ENCODE measurements at places on chromosomes 3 and 15.

- DNase-seq, result no peak
These were observed 129.7 kb downstream of the MITF start for GRCh38 chr3:69868841-69869420.

- DNase-seq, result peak; percentile 56
These were observed 703.7 kb downstream of the NLGN1 start for GRCh38 chr3:174101244-174101643.

DNA sequence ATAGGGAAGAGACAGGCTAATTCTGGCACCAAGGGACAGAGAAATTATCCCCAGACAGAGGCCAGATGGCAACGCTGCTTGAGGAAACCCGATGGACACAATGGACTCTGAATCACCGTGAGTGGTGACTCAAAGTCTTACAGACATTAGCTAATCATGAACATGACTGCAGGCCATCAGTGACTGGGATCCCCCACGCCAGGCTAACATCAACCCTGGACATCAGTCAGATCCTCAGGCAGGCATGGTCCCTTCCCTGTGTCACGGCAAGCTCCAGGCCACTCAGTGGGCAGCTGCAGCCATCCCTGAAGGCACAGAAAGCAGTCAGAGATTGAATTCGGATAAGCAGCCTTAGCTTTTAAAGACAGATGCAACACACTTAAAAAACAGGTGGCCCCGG lies 23.8 kb upstream of the OXTR start:
- DNase-seq, result no peak

GRCh38 chr15:63905131-63905530 lies 71.4 kb upstream of the HERC1 start:
- DNase-seq, result no peak

- DNase-seq, result no peak
These were observed 2.8 kb upstream of the PKM start for GRCh38 chr15:72233769-72234168.

GRCh38 chr3:127013758-127014535 lies 31.0 kb downstream of the PLXNA1 start:
- no peak for DNase-seq

GRCh38 chr3:25665315-25666280 lies 891 bp upstream of the TOP2B start:
- DNase-seq, result no peak

DNA sequence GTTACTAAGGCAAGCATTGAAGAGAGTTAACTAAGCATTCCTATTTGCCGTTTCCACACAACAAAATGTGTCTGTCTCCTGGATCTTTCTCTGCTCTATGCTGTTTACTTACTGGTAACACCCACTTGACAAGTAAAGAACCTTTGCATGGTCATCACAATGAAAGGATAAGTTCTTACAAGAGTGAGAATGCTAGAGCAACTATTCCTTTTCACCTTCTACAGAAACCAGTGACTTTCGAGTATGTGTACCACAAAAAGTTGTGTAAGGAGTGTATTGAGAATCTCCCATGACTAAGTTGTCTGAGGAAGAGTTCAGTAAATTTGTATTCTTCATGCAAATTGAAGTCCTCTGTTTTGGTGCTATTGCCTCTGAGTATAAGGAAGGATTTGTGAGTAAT lies 10.8 kb downstream of the TIPARP start:
- peak; percentile 83 for DNase-seq

DNA sequence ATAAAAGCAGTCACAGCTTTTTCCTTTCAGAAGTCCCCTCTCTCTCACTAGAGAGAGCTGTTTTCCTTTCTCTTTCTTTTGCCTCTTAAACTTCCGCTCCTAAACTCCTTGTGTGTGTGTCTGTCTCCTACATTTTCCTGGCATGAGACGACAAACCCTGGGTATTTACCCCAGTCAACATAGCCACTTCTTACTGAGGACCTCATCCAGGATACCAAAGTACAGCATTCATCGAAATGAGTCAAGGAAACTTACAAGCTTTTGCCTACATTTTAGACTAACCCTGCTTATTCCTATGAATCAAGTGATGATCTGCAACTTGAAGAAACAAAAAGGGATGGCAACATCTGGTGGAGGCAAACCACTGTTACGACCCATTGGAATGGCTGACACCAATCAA lies 16.7 kb downstream of the PATL2 start:
- no peak for DNase-seq

- DNase-seq, result no peak
These were observed 122.5 kb downstream of the ATP10A start for GRCh38 chr15:25740383-25741255.

DNA sequence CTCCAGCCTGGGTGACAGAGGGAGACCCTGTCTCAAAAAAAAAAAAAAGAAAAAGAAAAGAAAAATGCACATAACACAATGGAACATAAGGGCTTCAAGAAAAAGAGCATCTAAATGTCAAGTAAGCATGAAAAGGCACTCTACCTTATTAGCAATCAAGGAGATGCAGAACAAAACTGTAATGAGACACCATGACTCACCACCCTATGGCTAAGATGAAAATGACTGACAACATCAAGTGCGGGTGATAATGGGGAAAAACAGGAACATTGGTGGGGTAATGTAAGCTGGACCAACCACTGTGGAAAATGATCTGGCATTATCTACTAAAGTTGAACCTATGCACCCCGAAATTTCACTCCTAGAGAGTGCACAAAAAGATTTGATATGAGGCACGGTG lies 19.6 kb upstream of the NSMCE3 start:
- DNase-seq, result no peak

DNA sequence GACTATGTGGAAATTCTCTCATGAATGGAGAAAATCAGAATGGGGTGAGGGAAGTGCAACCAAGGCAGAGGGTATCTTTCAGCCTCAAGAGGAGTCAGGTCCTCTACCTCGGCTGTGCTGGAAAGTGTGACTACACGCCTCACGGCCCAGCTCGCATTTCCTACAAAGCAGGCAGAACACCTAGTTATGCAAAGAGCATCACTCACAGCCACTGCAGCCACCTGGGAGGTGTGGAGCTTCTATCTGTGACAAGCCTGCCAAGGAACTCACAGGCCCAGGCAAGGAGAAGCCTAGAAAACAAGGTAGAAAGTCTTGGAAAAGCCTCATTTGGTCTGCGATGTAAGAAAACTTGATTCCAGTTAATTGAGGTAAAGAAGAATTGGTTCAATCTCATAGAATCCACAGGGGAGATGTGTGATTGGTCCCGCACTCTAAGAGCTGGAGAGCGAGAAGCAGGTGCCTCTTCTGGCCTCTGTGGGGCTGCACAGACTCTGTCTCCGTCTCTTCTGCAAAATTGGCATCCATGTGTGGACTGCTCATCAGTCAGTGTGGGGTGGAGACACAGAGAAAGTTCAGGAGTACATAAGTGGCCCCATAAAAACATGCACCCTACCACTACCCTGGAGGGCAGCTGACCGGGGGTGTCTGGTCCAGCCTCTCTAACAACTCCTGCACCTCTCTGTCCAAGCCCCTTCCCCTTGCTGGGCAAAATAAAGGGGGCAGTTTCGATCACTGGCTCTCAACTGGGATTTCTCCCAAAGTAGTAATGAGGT lies 76.8 kb downstream of the TAMM41 start:
- no peak for DNase-seq

DNA sequence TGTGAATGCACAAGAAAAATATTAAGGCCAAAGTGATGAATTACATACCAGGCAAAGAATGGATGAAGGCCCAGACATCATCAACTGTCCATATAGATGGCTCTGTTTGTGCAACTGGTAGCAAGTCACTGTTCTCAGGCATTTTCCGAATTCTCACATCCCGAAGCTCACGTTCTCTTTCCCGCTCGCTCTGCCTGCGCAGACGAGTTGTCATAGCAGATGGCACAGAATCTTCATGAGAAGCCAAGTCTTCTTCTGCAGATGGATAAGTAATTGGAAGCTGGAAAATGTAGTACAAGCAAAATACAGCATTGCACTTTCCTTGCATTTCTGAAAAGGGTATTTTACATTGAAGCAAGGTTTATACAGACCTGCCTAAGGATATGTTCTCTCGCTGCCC lies 64.6 kb downstream of the GPR160 start:
- DNase-seq, result no peak

- no peak for DNase-seq
These were observed 237.7 kb downstream of the SLCO3A1 start for GRCh38 chr15:92091155-92091734.

DNA sequence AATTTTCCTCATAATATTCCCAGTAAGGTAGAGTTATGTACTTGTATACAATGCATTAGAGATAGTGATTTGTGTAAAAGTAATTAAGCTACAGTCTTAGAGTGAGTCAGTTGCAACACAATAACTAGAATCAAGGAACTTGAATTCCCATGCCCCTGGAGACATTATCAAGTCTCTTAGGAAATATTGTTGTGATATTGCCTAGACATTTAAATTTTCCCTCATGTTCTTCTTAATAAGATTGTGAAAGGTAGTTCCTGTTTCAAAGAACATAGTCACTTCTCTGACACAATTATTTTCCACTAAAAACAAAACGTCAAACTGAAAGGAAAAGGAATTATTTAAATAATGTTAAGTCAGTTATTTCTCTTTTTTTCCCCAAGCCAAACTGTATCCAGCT lies 13.0 kb upstream of the ATP1B3 start:
- DNase-seq, result no peak

DNA sequence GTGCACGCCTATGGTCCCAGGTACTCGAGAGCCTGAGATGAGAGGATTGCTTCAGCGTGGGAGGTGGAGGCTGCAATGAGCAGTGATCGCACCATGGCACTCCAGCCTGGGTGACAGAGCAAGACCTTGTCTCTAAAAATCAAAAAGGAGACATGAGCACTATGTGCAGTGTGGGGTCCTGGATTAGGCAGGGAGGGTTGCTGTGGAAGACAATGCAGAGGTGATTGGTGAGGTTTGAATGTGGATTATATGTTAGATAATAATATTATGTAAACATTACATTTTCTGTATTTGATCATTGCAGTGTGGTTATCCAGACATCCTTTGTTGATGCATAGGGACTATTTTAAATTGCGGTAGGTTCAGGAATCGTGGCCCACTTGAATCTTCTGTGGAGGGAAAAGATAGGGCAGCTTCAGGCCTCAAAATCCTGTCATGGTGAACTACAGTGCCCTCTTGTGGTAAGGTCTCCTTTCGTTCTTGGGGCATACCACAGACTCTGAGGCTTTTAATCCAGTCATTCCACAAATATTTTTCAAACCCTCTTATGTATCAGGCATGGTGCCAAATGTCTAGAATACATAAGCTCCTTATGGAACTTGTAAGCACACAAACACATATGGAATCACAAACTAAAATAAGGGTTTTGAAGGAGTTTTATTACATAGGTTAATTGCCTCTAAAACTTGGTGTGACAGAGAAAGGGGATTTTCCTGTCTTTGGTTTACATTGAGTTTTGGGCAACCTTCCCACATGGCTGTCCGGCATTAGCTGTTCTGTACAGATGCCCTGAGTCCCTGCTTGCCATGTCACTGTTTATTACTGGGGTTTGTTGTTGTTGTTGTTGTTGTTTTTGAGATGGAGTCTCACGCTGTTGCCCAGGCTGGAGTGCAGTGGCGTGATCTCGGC lies 37.7 kb downstream of the GPD1L start:
- DNase-seq, result peak; percentile 61

DNA sequence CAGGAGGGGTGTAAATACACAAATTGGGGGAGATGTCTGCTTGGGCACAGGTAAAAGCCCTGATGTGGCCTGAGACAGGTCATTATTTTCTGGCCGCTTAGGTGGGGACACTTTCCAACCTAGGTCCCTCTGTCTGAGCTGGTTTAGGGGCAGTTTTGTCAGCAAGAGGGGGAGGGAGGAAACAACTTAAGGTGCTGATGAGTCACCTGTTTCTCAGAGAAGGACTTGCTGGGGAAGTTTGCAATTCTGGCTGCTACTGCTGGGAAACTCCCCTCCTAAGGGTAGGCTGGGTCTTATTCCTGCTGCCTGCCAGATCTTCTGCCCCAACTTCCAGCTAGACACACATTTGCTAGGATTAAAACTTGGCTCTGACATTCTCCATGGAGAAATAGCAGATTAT lies 4.8 kb upstream of the RHOV start:
- peak; percentile 71 for DNase-seq

- no peak for DNase-seq
These were observed 168.1 kb upstream of the SATB1 start for GRCh38 chr3:18593231-18593630.

- DNase-seq, result no peak
These were observed 27.1 kb downstream of the TPM1 start for GRCh38 chr15:63069616-63070090.

- DNase-seq, result no peak
These were observed 36.5 kb upstream of the SPTBN5 start for GRCh38 chr15:41930221-41930866.

- DNase-seq, result no peak
These were observed 317.2 kb upstream of the PROK2 start for GRCh38 chr3:72102112-72102616.

DNA sequence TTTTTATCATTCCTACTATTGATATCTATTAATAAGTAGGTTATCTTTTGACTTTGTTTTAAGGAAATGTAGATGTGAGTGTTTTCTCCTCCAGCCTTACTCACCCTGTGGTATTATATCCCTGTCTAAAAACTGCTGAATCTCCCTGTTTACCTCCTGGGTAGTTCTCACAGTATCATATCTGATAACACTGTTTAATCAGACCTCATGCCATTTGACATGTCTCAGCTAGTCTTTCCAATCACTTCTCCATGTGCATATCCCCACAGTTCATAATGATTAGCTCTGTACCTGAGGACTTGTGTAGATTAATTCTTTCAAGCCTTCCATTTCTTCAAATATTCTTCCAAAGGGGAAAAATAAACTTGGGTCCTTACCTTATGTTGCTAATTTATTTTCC lies 30.7 kb downstream of the DUOX2 start:
- no peak for DNase-seq

DNA sequence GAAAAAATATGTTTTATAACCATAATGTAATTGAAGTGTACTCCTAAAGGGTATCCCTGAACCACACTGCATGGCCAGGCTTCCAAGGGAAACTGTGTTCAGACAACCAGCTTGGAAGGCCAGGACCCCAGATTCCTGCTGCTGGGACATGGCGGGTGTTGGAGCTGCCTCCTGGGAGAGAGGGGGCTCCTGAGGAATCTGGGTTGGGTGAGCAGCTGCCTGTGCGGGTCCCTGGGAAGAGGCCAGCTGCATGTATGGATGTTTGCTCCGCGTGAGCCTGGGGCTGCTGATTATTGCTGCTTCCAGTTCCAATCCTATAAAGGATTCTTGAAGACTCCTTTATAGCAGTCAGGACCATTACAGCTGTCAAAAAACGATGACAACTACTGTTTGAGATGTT lies 348.6 kb upstream of the ICE2 start:
- DNase-seq, result no peak

GRCh38 chr3:39479701-39480414 lies 12.4 kb downstream of the MOBP start:
- no peak for DNase-seq
